ENCODE measurements at places on chromosomes 4 and X.

- no peak for DNase-seq
Measured at GRCh38 chr4:137610960-137611359, 78.7 kb upstream of the PCDH18 start.

GRCh38 chr4:47619691-47620090 is 134.6 kb downstream of the ATP10D start:
- DNase-seq = no peak

DNA sequence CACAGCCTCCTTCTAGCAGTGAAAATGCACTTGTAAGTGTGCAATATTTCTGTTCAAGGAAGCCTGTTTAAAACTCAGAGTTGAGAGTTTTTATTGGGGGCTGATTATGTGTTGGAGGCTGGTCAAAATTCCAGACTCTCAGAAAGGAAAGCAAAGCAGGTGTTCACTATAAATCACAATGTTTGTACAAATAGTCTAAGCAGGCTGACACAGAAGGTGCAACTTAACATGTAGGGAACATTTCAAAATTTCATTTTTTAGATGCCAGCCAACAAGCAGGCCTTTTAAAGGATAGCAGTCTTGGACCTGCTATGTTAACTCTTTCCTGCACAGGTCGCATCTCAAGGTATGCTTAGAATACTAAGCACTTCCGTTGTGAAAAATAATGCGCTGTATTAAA is 112.3 kb upstream of the IL13RA1 start:
- no peak for DNase-seq

- peak; percentile 71 for DNase-seq
Measured at GRCh38 chr4:101258883-101259282, 88.4 kb downstream of the PPP3CA start.

GRCh38 chr4:128283071-128283470 is 4.5 kb downstream of the PGRMC2 start:
- DNase-seq = no peak

GRCh38 chrX:39888730-39889129 is 209.0 kb downstream of the BCOR start:
- DNase-seq = no peak

Data from KBM-7 (cell line).